Memory B cell (primary cell): ENCODE measurements at places on chromosomes 3 and 15.

- no peak for DNase-seq
Measured at GRCh38 chr3:142394921-142395622, 52.8 kb downstream of the XRN1 start.

DNA sequence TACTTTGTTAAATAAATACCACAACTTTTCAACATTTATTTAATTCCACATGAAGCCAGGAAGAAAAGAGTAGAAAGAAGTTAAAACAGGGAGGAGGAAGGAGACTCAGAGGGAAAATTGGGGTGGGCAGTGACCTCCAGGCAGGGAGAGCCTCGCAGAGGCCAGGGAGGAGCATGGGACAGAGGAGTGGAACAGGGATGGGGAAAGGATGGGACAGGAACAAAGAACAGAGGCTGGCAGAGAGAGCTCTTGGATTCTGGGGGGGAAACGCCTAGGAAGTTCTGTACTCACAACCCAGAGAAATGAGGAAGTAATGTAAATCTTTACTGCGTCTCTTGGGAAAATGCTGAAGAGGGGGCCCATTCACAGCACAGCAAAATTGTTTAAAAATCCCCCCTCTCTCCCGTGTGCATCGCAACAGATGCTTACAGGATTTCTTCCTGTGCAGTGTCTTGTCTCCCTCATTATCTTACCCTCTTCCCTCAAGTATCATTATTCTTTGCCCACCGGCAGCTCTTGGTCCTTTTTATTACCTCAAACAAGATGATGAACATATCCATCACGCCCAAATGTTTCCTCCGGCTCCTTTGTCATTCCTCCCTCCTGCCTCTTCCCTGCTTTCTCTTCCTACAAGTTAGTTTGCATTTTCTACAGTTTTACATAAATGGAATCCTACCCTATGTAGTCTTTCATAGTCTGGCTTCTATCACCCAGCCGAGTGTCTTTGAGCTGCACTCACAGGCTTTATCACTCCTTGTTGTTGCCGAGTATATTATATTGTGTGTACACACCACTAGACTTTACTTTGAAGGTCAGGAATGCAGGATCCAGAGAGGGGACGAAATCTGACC is 65.5 kb downstream of the ARHGAP31 start:
- DNase-seq = no peak

- DNase-seq = no peak
Measured at GRCh38 chr3:175335229-175335628, 476.1 kb downstream of the NAALADL2 start.

GRCh38 chr3:27673701-27674100 is 48.4 kb downstream of the EOMES start:
- DNase-seq = no peak

- DNase-seq = no peak
Measured at GRCh38 chr15:92947071-92947730, 47.1 kb downstream of the CHD2 start.

GRCh38 chr3:23590424-23591273 is 215.1 kb upstream of the UBE2E1 start:
- no peak for DNase-seq

DNA sequence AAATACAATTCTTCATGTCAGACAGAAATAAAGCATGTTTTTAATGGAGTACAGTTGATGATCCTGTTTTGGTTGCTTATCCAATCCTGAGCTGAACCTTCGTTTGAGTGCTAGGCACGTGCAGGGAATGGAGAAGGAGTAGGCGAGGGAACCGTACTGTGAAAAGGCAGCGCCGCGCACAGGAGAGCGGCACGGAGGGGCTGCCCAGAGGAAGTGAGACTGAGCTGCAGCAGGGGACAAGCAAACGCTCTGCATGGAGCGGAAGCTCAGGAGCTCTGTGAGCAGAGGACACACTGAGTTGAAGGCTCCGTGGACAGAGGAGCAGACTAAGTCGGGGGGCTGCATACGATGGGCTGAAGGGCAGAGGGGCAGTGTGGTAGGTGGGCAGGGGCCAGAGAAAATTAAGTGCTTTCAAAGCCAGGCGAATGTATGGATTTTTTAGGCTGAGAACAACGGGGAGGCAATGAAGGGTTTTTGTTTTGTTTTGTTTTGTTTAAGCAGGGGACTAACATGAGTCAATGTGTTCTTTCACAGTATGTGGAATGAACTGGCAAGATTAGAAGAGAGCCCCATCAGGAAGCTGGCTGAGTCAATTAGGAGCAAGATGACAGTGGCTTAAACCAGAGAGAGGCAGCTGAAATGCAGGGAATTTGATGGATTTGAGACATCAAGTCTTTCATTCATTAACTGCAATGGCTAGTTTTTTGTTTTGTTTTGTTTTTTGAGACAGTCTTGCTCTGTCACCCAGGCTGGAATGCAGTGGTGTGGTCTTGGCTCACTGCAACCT is 23.8 kb upstream of the TM2D3 start:
- DNase-seq = peak; percentile 5

DNA sequence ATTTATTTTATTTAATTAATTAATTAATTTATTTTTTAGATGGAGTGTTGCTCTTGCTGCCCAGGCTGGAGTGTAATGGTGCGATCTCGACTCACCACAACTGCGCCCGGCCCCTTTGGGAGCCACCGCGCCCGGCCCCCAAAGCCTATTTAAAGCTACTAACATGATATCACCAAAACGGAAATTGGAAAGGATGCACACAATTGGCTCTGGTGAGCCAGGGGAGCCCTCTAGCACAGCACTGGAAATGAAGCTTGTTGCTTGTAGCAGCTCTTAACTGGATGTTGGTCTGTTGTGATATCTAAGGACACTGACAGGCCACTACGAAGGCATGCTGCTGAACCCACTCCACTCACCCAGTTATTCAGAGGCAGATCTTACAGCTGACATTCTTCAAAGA is 104.5 kb downstream of the IGF2BP2 start:
- no peak for DNase-seq

- no peak for DNase-seq
Measured at GRCh38 chr15:42640109-42640508, 64.7 kb downstream of the STARD9 start.

DNA sequence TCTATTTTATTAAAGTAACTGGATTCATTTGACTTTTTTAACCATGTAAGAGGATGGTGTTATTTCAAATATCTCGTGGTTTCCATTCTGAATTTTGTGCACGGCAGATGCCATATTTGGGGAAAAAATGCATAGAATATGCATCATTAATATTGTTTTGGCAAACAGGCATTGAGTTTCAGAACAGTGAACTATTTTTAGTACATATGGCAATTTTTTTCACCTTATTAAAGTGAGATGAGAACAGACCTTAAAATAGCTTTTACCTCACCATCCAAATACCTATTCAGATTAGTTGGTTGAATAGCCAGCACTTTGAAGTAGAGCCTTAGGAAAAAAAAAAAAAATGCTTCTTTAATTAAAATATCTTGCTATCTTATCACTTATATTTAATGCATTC is 117.3 kb upstream of the FLNB start:
- DNase-seq = no peak

GRCh38 chr15:72163719-72164118 is 33.9 kb downstream of the GRAMD2A start:
- no peak for DNase-seq

GRCh38 chr15:62020576-62021160 is 39.6 kb downstream of the VPS13C start:
- no peak for DNase-seq

DNA sequence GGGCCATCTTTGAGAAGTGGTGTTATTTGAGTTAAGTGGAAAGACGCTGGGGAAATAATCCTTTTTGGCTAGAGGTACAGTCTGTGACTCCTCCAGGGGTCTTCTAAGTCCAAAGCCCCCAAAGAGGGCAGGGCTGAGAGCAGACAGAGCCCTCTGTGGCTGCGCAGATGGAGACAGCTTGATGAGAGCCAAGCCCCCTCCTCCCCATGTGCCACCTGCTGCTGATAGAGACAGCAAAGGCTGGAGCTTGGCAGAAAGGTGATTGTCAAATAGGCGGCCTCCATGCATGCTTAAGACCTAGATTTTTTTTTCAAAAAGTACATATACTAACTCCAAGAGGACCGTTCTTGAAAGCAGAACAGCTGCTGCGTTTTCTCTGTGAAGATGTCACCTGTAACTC is 72.4 kb downstream of the CRYGS start:
- no peak for DNase-seq

GRCh38 chr15:84634228-84634837 is 19.8 kb downstream of the WDR73 start:
- DNase-seq = no peak

DNA sequence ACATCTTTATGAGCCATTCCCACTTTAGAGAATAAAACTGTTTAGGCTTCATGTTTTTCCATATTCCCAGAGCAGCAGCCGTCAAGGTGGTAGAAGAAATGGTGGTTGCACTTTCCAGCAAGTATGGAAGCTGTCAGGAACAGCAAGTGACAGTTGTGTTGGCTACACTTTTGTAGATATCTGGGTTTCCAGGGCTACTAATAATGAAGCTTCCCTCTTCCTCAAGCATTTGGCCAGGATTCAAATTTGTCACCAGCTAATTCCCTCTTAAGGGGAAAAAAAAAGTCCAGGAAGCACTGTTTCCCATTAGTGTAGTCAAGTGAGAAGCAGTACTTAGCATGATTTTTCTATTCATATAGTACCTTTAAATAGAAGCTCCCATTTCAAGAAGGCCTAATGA is 252.8 kb downstream of the IGSF11 start:
- DNase-seq = no peak

DNA sequence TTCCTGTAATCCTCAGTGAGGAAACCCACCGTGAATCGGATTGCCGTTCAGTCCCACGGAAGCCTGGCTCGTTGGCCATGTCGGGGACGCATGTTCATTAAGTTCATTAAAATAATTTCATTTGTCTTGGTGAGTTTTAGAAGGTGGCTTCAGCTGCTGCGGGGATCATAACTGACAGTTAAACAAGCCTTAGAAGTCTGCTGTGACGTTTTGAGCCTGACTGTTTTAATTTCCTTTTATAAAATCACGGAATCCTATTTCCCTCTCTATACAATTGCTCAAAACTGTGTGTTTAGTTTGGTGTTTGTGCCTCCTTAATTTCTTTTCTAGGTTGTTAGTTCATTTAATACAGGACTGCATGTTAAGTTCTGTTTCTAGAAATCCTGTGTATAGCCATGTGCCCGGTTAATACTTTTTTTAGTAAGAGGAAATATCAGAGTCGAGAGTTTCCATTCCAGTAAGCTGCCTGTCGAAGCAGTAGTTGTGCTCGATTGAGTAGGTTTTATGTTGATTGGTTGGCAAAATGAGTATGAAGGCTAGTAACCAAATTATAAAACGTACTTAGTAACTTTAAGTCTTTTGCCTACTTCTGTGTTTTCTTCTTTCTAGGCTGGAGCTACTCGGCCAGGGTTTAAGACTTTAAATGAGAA is 705 bp downstream of the NIPA2 start:
- DNase-seq = peak; percentile 28

DNA sequence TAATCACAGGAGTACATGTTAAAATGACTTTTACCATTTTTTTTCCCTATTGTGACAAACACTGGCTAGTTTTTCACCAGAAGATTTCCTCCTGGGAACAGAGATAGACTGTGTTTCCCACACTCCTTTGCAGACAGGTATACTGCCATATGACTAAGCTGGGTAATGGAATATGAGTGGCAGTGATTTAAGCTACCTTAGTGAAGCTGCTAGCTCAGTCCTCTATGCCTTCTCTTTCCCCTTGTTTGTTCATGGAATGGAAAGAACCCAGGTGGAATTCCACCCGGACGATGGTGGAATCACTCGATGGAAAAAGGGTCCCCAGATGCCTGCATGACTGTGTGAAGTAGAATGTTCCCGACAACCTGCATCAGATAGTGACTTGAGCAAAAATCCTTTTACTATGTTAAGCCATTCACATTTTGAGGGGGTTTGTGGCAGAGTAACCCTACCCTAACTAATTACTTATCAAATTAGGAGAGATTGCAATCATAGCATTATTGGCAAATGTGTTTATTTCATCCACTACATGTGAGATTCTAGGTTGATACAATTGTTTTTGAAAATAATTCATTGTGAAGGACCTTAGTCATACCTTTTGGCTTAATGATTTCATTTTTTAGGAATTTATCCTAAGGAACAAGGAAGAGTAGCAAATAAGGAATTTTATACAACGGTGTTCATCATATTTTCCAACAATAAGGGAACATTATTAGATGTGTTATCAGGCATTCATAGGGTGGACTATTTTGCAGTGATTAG is 16.5 kb downstream of the THSD4 start:
- no peak for DNase-seq

GRCh38 chr15:64837502-64837901 is 4.2 kb upstream of the PLEKHO2 start:
- no peak for DNase-seq

GRCh38 chr3:68972358-68972979 is 40.1 kb upstream of the TAFA4 start:
- no peak for DNase-seq

DNA sequence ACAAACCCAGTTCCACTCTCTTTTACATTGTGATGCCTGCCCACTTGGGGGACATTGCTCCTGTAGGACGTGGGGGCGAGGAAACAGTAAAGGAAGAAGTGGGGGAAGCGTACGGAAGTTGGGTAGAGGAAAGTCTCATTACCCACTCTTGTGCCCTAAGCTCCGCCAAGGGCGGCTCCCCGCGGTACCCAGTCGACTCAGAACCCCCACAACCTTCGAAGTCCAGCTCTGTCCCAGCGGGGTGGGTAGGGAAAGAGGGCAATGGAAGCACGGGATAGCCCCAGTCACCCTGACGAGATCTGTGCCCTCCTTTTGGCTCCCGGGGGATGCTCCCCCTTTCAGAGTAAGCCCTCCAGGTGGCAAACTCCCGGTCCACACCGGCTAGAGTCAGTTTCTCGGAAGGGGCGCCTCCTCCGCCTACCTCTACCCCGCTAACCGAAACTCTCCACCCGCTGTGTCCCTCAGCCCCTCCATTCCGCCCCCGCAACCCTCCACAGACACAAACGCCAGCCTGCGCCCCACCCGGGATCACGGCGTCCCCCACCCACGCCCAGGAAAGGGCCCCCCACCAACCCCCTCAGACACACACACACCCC is 527 bp downstream of the CSNK1G1 start:
- DNase-seq = no peak

DNA sequence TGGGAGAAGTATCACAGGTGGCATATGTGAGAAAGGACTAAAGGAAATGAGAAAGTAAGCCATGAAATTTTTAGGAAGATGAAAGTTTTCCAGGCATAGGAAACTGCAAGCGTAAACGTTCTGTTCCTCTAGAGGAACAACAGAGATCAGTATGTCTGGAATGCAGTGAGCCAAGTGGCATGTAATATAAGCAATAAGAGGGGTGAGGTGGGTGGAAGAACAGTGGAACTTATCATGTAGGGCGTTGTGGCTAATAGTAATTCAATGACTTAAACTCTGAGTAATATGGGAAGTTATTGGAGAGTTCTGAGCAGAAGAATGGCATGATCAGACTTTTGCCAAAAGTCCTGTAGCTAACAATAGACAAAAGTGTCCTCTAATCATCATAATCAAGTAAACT is 902.9 kb downstream of the EPHA3 start:
- DNase-seq = no peak

DNA sequence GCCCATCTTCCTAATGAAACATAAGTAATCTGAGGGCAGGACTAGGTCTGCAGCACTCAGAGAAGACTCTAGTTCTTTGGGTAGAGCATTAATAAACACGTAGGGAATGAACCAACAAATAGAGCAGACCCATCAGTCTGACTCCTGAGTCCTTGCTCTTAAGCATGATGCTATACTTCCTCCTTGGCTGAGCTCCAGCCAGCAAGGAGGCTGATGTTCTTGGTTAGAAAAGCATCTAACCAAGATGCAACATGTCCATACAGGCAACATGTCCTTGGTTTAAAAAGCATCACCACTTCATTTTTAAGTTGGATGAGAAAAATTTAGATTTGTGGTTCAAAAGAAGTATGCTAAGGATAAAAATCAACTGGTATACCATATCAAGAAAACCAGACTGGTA is 8.5 kb upstream of the MYH15 start:
- no peak for DNase-seq

GRCh38 chr15:45118996-45119395 is 4.9 kb downstream of the DUOXA2 start:
- no peak for DNase-seq
